ENCODE measurements at places on chromosomes 7 and 10.

GRCh38 chr7:136997735-136998134 is 129.3 kb downstream of the CHRM2 start:
- no peak for DNase-seq

- DNase-seq: no peak
Observed at GRCh38 chr10:81179805-81180452, 642.2 kb downstream of the SH2D4B start.

GRCh38 chr7:73856941-73857340 is 4.0 kb upstream of the TMEM270 start:
- no peak for DNase-seq

GRCh38 chr10:119420950-119421875 is 121.3 kb downstream of the RGS10 start:
- DNase-seq: no peak

DNA sequence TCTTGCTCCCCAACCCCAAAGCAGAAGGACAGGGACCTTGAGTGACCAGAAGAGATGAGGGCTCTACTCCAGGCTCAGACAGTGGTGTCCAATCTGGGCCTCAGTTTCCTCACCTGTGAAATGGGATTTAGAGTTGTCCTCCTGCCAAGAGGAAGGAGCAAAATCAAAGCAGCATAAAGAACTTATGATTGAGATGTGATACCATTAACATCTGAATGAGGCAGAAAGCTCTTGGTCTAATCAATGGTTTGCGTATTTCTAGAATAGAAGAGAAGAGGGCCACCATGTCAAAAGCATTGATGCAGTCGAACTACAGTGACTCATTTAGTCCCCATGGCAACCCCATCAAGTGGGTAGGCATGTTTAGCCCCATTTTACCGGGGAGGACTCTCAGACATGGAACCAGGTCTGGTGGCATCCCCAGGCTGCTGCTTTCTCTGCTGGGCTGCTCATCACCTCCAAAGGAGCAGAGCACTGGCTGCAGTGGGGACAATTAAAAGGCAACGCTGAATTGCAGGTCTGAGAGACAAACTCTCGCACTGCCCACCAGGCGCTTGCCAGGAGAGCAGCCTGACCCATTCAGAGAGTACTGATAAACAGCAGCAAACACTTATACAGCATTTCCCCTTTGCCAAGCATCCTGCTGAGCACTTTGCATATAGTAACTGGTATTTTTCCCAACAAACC is 175.9 kb downstream of the NEURL1 start:
- no peak for DNase-seq

DNA sequence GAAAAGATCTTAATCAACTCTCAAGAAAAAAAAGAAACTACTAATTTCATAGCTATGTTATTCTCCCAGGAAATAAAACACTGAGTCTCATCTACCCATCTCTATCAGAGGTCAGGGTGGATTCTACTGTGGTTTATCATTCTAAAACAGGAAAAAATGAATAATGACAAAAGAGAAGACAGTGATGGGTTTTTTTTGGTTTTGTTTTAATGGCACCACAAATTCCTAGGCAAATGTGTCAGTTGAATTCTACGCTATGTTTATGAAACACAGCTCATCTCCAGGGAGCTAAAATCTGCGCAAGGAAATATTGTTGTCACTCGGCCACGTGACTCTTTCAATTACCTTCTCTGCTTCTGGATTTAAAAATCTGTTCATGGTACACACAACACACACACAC is 393.4 kb upstream of the SORCS1 start:
- DNase-seq: no peak

DNA sequence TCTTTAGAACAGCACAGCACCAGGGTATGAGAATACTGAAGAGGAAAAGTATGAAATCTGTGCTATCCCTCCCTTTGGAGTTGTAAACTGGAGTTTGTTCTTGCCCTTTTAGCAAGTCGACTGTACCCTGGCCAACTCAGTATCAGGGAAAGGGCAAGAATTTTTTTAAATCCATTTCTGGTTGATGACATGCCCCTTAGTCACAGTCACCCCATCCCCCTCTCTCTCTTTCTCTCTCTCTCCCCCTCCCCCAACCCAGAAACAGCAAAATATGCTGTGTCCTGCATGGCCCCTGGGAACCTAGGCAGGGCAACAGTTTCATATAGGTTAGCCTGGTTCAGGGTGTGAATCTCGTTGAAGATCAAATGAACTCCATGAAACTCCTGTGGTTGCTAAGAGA is 177.7 kb upstream of the ADO start:
- DNase-seq: no peak

GRCh38 chr10:91271886-91272285 is 51.4 kb downstream of the PCGF5 start:
- no peak for DNase-seq

GRCh38 chr7:64618785-64619456 is 47.0 kb upstream of the ZNF107 start:
- peak; percentile 61 for DNase-seq

DNA sequence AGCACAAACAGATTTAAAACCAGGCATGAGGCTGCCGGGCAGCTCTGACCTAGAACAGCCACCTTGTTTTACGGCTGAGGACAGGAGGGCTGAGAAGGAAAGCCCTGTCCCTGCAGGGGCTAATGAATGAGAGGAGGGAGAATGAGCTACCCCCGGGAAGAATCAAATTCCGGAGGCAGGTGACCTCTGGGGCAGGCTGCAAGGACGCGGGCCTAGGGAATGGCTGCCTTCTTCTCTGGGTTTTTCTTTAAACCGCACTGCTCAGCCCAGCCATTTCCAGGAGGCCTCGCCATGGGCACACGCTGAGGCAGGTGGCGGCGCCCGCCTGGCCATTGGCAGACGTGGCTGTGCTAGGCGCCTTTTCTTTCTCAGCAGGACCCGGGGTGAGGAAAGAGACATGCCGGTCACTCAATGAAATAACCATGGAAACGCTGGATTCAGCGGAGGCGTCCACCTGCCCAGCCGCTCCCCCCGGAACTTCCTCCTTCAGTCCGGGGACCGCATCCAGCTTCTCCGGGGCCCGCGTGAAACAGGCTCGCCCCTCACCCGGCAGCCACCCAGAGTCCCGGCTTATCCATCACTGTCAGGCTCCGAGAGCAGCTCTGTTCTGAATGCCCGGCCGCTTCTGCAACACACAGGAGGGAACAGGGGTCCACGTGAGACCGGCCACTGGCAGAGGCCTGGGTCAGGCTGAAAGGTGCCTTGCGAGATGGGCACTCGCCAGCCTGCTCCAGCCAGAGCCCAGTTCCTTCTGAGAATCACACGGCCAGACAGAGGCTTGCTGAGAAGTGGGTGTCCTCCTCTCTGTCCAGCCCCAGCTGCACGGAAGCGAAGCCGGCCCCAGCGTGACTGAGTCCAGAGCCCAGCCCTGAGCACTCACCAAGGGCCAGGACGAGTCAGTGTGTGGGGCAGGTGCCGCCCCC is 82.1 kb downstream of the PDGFA start:
- DNase-seq: no peak

DNA sequence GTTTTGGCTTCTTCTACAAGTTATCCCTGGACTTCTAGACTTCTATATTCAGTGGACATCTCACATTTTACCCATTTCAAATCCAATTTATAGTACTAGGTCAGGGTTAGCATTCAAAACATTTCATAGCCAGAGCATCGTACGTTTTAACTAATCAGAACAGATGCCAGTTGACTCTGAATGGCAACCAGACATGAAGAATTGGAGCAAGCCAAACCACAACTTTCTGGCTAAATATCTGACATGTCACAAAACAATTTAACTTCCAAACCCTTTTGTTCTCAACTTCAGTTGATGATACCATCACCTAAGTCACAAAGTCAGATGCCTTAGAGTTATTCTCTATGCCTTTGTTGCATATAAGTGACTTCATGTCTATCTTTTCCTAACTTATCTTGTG is 1105.7 kb downstream of the XPNPEP1 start:
- DNase-seq: no peak

GRCh38 chr10:42149027-42149700 is 489.2 kb downstream of the ZNF33B start:
- DNase-seq: no peak

DNA sequence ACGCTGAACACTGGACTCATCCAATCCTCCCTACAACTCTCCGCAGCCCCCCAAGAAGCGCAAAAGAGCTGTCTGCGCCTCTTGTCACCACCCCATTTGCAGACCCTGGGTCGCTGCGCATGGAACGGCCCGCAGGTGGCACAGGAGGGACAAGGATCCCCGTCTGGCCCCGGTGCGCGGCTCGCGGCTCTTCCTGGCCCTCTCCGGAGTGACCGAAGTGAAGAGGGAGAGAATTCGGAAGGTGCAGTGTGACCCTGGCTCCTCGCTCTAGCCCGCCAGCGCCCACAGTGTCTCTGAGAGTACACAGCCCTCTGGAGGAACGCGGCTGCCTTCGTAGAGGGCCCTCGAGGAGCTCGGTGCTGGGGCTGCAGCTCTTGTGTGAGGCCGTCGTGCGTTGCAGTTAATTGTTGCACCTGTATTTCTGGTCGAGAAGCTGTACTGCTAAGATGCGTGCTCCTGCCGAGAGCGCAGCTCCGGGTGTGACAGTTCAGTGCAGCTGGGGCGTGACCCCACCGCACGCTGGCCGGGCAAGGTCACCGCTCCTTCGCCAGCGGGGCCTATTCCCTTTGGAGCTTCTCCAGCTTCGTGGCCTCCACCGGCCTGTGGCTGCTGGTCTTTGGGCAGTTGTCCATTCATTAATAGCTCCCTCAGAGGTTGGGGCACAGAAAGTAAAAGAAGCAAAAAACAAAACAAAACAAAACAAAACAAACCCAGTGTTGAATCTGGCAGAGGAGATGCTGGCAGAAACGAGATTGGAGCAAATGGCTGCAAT is 119.0 kb downstream of the SEC23IP start:
- DNase-seq: no peak

- DNase-seq: no peak
Observed at GRCh38 chr7:1242606-1243289, 10.1 kb downstream of the UNCX start.

- DNase-seq: no peak
Observed at GRCh38 chr10:15562116-15562515, 157.6 kb downstream of the ITGA8 start.

DNA sequence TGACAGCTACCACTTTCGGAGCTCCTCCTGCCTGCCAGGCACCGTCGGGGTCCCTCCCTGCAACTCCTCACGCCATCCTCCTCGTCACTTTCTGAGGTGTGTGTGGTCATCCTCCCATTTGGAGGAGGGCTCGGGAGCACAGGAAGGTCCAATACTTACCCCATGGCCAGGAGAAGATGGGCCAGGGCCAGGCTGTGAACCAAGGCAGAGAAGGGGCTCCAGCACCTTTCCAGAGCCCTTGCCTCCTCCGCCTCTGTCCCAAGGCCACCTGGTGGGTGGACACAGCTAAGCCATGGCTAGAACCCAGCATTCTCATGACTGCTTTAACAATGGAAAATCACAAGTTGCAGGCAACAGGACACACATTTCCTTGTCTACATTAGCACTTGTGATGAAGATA is 215.5 kb downstream of the TCERG1L start:
- no peak for DNase-seq

GRCh38 chr7:155684543-155684942 is 40.1 kb downstream of the RBM33 start:
- no peak for DNase-seq

GRCh38 chr7:92115821-92116220 is 18.5 kb downstream of the CYP51A1 start:
- no peak for DNase-seq

DNA sequence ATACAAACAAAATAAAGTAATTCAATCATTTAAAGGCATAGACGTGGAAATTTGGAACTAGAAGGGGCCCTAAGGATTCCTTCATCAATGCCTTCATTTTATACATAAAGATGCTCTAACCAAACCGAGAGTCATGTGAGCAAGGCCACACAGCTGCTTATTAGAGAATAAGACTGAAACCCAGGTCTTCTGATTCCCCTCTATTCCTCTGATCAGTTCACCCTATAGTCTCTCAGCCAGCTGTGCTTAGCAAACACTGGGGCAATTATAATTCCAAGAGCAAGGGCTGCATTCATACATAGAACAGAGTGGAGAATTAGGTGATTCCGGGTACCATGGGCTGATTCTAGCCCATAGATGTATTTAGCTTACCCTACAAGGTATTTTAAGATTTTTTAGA is 9.7 kb upstream of the XPNPEP1 start:
- no peak for DNase-seq

GRCh38 chr10:12709000-12709401 is 292.5 kb downstream of the CCDC3 start:
- no peak for DNase-seq

GRCh38 chr10:131653554-131654470 is 247.0 kb upstream of the PPP2R2D start:
- DNase-seq: no peak

DNA sequence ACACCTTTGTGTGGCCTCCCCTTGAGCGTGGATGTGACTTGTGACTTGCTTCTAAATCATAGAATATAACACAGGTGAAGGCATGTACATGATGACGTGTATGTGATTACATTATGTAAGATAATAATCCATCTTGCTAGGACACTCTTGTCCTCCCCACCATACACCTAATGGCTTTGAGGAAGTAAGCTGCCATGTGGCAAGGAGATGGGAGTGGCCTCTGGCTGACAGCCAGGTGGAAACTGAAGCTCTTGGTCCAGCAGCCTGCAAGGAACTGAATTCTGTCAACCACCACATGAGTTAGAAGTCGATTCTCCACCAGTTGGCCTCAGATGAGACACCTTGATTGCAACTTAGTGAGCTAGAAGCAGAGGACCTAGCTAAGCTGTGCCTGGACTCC is 67.4 kb upstream of the ELN start:
- peak; percentile 63 for DNase-seq

- DNase-seq: no peak
Observed at GRCh38 chr7:39062811-39063210, 85.1 kb downstream of the POU6F2 start.

DNA sequence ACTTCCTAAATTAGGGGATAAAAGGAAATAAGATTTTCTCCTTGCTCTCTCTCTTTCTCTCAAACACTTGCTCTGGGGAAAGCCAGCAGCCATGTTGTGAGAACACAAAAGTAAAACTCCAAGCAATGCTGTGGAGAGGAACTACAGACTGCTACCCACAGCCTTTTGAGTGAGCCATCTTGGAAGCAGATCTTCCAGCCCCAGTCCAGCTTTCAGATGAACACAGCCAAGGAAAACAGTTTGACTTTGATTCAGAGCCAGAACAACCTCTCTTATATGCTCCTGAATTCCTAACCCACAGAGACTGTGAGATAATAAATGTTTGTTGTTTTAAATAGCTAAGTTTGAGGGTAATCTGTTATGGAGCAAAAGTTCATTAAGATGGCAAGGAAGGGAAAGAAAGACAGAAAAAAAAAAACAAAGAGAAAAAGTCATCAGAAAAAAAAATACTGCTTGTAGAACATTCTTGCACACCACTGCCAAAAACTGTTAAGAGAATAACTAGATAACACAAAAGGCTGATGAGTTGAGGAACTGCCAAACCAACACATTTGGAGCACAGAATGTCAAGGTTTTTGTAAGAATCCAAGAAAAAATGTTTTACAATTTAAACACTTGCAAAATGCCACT is 20.9 kb upstream of the PRKAR2B start:
- no peak for DNase-seq

GRCh38 chr10:47031211-47031900 is 120.1 kb downstream of the PTPN20 start:
- no peak for DNase-seq

GRCh38 chr10:99765672-99766301 is 16.7 kb upstream of the ABCC2 start:
- DNase-seq: no peak

GRCh38 chr7:38525857-38526256 is 105.3 kb downstream of the AMPH start:
- no peak for DNase-seq

Measured in HL-60 (cell line).